ENCODE measurements at places on chromosomes 7 and 10. TPM values are rescaled to one million over a fixed set of nuclear protein-coding genes. Genes with fewer than 3 reads are reported as not detected.
A peak's percentile ranks its signal among the peaks of the same experiment; 100 is the strongest.

DNA sequence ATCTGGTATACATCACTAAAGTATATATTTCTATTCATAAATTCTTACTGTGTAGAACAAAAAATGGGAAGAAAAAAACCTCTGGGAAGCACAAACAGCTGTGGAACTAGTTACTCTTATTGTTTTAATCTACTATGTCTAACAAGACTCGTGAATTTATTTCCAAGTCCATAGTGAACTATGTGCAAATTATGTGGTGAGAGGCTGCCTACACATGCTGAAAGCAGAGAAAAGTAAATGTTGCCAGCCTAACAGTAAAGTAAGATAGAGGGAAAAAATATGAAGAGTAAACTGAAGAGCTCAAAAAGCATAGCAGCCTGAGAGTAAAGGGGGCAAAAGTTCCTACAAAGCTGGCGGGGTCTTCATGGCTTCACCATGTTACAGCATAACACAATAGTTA is 3.0 kb downstream of the GDI2 start:
- DNase-seq = no peak

- peak; percentile 39 for DNase-seq
Observed at GRCh38 chr7:54014765-54015164, 527.4 kb upstream of the VSTM2A start.

GRCh38 chr10:68032113-68032512 is 43.0 kb downstream of the HERC4 start:
- no peak for DNase-seq

ADARB2 gene
- total RNA-seq = not detected

TUBB8 gene
- total RNA-seq = not detected

GRCh38 chr7:129166745-129167144 is 21.7 kb upstream of the SMO start:
- DNase-seq = no peak

DNA sequence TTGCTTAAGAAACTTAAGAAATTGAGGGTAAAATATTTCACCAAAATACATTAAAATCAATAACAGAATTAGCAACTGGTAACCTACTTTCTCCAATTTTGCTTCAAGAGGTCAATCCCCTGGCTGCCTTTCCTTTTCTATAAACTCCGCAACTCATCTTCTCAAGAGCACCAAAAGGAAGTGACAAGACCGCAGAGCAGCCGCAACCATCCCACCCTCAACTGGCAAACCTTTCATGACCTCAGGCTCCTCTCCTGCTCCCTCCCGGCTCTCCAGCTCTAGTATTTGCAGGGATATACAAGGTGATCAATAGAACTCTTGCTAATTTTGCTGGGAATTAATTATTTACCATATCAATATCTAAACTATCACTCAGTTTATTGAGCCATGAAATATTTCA is 88.9 kb downstream of the ATE1 start:
- DNase-seq = no peak

ADAM12 gene
- total RNA-seq = 34.8 TPM

GRCh38 chr10:69952821-69953221 is 99.8 kb upstream of the MACROH2A2 start:
- DNase-seq = no peak

ZNF488 gene
- 0.12 TPM for total RNA-seq

- DNase-seq = no peak
Observed at GRCh38 chr7:16846601-16847165, 35.1 kb downstream of the AGR3 start.

BCCIP gene
- 63.3 TPM for total RNA-seq

DNA sequence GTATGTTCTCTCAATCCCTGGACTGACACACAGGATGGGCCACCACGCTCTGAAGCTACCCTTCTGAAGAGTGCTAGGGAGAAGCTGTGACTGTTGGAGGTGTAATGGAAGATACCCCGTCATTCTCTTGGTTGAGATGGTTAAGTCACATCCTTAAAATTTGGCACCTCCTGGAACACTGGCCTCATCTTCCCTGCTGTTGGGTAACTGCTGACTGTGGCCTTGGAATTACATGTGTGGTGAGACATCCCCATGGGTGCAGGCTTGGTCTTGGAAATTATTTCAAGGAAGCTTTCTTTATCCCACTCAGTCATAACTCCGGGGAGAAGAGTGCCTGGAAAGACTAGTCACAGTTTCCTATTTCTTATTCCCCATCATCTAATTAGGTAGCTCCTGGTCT is 62.0 kb downstream of the LRMDA start:
- no peak for DNase-seq

DNA sequence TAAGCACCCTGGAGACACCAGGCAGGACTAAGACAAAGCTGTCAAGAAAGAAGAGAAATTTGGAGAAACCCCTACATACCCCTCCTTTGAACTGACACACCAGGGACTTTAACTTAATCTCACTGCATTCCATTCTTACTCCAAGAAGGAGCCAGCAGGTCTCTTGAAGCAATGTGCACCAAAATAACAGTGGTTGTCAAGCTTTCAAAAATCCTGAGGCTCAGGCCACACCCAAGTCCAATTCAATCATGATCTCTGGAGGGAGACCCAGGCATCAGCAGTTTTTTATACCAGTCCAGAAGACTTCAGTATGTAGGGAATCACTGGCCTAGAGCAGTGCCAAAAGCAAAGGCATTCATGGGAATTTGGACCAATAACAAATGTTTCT is 6.8 kb downstream of the SLC25A13 start:
- no peak for DNase-seq

DPYSL4 gene
- 1.6 TPM for total RNA-seq

GRCh38 chr7:123867225-123867624 is 22.3 kb downstream of the HYAL4 start:
- no peak for DNase-seq

KCNH2 gene
- total RNA-seq = not detected

GLRX3 gene
- 152 TPM for total RNA-seq

CASP2 gene
- total RNA-seq = 15.1 TPM

- no peak for DNase-seq
Observed at GRCh38 chr10:90887555-90887954, 15.8 kb downstream of the RPP30 start.

- DNase-seq = no peak
Observed at GRCh38 chr7:84136809-84137208, 57.8 kb downstream of the SEMA3A start.

GRCh38 chr7:11232462-11232861 is 258.8 kb downstream of the PHF14 start:
- DNase-seq = no peak

DNA sequence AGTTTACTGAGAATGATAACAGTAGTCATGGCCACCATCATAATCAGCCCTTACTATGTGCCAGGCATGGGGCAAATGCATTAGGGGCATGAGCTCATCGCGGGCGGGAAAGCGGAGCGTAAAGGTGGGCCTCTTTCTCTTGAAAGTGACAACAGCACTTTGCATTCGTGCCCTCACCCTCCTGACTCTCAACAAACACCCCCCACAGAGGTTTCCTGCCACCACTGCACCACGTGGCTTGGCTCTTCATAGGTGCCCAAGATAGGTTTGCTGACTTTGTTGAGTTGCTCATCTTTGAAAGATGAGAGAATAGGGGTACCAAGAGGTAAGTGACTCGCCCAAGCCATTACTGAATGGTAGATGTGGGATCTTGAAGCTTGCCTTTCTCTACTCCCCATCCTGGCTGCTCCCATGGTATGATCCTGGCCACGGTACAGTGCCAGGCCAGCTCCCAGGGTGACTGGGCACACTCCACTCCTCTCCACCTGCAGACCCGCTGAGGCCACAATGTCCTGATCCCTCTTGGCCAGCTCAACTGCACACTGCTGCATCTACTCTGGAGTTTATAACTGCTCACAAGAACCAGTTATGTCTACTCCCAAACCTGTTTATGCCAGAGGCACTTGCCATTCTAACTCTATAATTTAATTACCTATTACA is 26.0 kb downstream of the SLIT1 start:
- no peak for DNase-seq

- no peak for DNase-seq
Observed at GRCh38 chr7:17560516-17560915, 262.1 kb downstream of the AHR start.

JMJD1C gene
- 57.0 TPM for total RNA-seq

DNA sequence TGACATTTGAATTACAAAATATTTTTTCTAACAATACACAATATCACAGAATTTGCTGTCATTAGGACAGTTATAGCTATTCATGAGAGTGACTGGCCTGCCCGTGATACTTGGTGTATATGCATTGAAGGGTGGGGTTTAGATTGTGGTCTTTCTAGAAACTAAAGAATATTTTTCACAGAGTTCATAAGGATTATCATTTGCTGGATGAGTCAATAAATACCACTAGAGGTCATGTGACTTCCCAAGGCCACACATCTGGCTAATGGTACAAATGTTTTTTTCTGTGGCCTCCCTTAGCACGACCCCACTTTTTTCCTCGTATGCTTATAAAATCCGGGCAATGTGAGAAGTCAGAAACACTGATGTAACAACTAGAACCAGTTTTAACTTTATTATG is 5.2 kb downstream of the OPTN start:
- peak; percentile 31 for DNase-seq

DNA sequence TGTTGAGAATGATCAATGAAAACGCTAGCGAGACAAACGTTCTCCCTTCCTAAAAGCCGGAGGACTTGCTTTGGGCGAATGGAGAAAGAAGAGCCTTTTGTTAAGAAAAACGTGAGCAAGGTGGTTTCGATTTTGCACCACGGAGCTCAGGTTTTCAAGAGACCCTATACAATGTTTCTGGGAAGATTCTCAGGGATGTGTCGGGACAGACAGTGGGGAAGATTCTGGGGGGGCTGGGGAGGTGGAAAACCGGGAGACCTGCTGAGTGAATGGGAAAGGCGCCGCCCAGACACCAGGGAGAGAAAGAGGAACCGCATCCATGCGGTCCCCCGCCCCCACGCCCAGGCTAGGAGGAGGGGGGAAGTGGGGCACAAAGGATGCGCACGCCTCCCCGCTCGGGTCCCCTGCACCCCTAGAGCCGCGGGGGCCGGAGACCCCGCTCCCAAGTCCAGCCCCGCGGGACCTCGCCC is 745 bp downstream of the YWHAG start:
- peak; percentile 39 for DNase-seq

- DNase-seq = no peak
Observed at GRCh38 chr7:95104739-95105138, 197.3 kb downstream of the PPP1R9A start.

GRCh38 chr7:31203551-31203950 is 137.0 kb downstream of the NEUROD6 start:
- DNase-seq = no peak

DNA sequence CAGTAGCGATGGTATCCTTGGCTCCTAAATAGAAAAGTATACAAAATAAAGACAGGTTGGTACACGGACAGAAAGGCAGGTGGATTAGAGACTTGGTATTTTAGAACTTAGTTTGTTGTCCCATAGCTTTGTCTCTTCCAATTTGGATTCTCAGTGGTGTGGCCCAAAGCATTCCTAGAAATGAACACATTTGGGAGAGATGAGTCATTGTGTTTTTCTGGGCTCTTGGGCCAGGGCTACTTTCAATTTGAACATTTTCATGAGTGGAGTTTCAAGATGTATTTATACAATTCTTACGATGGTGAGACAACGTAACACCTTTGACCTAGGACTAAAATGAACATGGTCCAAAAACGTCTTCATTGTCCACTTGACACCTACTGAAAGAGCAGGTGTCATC is 225.1 kb upstream of the YAE1 start:
- no peak for DNase-seq

- peak; percentile 98 for DNase-seq
Observed at GRCh38 chr10:31171402-31172083, 139.9 kb upstream of the ZNF438 start.

DNA sequence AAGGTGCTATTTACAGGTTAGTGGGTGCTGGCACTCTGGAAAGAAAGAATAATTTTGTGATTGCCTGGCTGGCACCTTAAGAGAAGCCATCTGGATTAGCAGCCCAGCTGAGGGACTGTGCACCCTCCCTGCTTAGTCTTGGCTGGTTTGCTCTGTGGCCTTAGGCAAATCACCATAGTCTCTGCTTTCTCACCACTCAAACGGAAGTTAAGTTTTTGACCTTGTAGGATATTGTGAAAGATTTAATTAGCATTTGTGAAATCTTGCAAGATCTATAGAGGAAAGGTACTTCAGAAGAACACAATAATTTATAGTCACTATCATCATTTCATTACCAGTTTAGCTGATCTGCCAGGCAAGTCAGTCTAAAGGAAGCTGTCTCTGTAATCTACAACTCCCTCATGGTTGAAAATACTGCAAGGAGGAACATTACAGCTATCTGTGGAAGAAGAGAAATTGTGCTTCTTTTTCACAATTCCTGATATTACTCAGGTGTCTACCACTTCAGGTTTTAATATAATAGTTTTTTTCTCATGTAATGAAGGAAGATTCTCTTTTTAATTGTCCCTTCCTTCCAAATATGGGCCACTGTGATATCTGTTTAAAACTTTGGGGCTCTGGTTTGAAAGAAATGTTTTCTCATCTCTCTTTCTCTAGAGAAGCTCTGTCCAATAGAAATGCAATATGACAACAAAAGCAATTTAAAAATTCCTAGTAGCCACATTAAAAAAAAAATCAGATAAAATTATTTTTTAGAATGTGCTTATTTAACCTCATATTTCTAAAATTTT is 219.6 kb downstream of the PTEN start:
- peak; percentile 74 for DNase-seq

DNA sequence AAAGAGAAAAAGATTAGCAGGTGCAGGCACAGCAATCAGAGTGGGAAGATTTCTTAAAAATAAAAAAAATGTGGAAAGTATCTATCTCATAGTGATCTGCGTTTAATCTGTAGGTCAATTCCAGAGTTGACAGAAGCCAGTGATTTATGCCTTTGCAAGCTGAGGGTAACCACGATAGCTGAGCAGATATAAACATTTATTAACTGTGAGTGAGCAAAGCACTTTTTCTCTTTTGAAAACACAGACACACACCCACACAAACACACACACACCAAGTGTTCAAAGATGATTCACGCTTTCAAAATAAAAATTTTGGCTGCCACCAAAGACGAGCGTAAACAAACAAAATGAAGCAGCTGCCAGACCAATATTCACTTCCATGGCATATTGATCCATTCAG is 243.2 kb upstream of the SLC26A5 start:
- no peak for DNase-seq

CLDN3 gene
- not detected for total RNA-seq

- no peak for DNase-seq
Observed at GRCh38 chr7:84108119-84108518, 86.5 kb downstream of the SEMA3A start.

LLCFC1 gene
- total RNA-seq = not detected

DNA sequence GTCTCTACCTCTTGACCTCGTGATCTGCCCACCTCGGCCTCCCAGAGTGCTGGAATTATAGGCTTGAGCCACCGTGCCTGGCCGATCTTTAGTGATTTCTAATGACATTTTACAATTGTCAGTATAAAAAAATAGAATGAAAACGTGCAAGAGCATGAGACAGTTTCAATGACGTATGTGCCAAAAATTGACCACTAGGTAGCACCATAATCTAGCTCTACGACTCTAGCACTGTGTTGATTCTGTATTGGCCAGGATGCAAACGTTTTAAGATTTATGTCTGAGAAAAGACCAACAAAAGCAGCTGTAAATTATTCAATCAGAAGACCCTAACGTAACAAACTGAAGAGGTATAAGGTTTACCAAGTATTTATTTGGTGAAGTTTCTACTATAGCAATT is 25.4 kb upstream of the EXOC6 start:
- DNase-seq = no peak

AKR1C4 gene
- not detected for total RNA-seq

IKZF1 gene
- total RNA-seq = not detected

CALML3 gene
- not detected for total RNA-seq

GRCh38 chr10:94217411-94217810 is 145.3 kb downstream of the NOC3L start:
- DNase-seq = no peak
